Adrenal gland (tissue), 19 donors: ENCODE measurements at places on chromosomes 7 and 10.

GRCh38 chr10:45246522-45246921 lies 68.9 kb downstream of the OR13A1 start:
- no peak for DNase-seq

- no peak for DNase-seq
Measured at GRCh38 chr7:150934045-150934766, 43.9 kb downstream of the KCNH2 start.

DNA sequence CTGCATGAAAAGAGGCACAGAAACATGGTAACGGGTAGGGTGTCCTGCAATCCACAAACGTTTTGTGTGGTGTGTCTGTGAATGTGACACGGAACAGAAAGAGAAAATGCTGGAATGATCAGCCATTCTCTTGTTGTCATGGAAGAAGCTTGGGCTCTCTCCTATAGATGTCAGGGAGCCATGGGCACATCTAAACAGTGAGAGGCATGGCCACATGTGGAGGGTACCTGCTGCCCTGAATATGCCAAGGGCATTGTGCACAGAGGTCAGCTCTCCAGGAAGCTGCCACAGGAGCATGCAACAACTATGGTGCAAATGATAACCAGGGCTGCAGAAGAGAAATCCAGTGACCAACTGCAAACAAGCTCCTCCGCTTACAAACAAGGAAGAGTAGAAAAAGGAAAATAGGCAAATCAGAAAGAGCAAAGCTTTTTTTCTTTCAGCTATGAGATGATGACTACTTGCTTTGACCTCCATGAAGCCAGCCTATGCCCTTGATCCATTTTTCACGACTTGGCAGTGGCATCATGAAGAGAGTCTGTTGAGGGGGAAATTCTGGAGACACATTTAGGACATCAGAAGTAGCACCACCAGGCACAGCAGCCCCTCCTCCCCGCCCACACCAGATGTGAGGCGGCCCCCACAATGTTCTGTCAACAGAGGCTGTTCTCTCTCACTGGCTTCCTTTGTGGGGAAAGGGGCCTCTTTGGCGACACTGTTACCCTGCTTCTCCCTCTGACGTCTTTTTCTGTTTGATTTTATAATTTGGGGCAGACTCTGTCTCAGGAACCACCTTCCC lies 4.8 kb upstream of the PDE1C start:
- no peak for DNase-seq

DNA sequence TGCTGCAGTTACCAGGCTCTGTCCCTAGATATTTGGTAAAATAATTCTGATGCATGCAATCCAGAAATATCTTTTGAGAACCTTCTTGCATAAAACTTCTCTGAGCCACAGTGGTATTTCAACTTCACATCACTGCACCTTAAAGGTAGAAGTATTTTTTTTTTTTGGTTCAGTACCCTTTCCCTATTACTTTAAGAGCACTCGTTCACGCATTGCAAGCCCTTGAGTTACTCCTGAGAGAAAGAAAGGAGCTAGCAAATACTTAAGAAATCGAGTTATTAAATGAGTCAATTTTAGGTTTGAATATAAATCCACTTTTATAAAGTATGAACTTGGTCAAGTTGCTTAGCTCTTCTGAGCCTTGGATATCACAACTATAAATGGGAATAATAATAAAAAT lies 607.1 kb upstream of the LRRTM3 start:
- DNase-seq, result no peak

- no peak for DNase-seq
Measured at GRCh38 chr7:31873816-31874597, 187.0 kb downstream of the PPP1R17 start.

- DNase-seq, result no peak
Measured at GRCh38 chr10:63005246-63005645, 127.9 kb upstream of the NRBF2 start.

DNA sequence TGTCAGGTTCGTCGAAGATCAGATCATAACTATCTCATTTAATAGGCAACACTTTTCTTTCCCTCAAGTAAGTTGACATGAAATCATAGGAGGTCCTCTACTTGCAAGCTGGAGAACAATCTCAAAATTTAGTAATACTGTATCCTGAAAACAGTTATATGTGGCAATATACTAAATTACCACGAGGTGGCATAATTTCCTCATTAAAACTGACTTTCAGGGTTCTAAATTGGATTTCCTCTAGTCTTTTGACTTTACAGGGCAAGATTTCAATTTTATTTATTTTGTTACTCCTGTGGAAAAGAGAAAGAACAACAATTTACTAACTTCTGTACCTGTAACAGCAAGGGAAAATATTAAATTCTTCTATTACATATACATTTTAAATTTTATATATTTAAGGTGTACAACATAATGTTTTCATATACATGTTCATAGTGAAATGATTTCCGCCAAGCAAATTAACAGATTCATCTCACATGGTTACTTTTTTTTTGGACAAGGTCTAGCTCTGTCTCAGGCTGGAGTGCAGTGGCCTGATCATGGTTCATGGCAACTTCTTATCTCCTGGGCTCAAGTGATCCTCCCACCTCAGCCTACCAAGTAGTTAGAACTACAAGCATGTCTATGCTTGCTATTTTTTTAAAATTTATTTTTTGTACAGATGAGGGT lies 53.4 kb upstream of the CYP2C18 start:
- no peak for DNase-seq

- DNase-seq, result no peak
Measured at GRCh38 chr10:132814469-132814856, 28.5 kb upstream of the NKX6-2 start.

- DNase-seq, result no peak
Measured at GRCh38 chr7:23284871-23285270, 14.3 kb upstream of the MALSU1 start.

- no peak for DNase-seq
Measured at GRCh38 chr7:101677391-101677790, 48.3 kb upstream of the MYL10 start.

DNA sequence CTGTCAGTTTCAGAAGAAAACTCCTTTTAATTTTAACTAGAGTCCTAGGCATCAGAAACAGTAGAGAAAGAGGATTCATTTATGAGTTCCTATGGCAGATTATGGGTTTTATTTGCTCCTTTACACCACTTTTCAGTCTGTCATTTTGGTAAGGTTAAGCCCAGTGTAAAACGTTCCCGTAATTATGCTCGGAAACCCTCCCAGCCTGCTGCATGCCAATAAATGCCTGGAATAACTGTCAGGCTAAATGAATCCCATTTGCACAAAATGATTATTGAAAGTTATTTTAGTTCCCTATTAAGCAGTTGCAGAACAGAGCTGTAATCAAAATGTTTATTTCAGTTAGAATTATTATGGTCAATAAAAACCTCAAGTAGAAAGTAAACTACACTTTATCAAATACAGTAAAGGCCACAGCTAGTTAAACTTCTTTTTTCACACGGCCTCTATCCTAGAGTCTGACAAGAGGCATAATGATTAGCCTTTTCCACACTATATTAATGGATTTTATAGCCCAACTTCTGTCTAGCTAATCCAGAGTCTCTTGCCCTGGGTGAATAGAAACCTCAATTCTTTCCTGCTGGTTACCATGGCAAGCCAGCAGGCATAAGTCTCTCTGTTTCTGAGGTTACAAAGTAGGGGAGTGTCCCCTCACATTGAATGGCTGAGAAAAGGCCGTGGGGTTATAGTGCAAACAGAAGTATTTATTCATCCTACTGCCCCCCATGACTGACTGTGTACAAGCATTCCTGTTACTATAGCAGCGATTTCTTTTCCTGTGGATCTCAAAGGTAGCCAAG lies 80.8 kb upstream of the NPVF start:
- no peak for DNase-seq

- no peak for DNase-seq
Measured at GRCh38 chr7:99837649-99838361, 10.0 kb downstream of the CYP3A43 start.

- DNase-seq, result no peak
Measured at GRCh38 chr7:23450518-23450917, 19.8 kb downstream of the IGF2BP3 start.

DNA sequence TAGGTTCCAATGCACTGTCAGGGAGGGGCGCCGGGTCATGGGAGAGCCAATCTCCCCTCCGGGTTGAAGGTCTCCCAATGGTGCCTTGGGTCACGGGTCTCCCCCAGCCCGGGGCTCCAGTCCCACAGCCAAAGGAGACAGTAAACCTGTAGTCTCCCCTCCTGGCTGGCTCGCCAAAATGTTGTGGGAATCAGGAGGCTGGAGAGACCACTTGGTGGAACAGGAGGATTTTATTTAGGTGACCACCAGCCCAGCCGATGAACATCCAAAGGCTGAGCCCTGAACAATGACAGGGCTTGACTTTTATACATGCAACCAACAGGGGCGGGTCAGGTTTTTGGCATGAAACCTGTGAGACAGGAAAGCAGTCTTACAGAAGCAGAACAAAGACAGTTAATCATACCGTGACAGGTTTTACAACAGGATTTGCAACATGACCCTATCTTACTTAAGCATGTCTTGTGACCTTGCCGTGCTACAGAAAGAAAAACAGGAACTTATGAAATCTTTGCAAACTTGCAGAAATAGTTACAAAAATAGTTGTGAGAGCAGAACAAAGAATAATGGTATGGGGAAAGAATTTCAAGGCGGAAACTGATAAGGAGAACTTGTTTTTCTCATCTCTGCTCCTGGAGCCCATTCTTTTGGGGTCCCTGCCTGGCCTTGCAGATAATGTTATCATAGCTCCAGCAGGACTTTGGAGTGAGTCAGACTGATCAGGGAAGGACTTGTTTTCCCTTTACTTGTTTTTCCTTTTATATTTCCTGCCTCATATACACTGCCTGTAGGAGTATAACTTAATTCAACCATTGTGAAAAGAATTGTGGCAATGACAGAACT lies 7.1 kb downstream of the ERV3-1 start:
- peak; percentile 84 for DNase-seq

GRCh38 chr7:102891693-102892261 lies 21.0 kb upstream of the LRRC17 start:
- DNase-seq, result peak; percentile 64

- DNase-seq, result no peak
Measured at GRCh38 chr7:143908120-143908519, 6.1 kb upstream of the TCAF1 start.

- DNase-seq, result no peak
Measured at GRCh38 chr10:108913300-108913699, 1010.0 kb downstream of the XPNPEP1 start.

DNA sequence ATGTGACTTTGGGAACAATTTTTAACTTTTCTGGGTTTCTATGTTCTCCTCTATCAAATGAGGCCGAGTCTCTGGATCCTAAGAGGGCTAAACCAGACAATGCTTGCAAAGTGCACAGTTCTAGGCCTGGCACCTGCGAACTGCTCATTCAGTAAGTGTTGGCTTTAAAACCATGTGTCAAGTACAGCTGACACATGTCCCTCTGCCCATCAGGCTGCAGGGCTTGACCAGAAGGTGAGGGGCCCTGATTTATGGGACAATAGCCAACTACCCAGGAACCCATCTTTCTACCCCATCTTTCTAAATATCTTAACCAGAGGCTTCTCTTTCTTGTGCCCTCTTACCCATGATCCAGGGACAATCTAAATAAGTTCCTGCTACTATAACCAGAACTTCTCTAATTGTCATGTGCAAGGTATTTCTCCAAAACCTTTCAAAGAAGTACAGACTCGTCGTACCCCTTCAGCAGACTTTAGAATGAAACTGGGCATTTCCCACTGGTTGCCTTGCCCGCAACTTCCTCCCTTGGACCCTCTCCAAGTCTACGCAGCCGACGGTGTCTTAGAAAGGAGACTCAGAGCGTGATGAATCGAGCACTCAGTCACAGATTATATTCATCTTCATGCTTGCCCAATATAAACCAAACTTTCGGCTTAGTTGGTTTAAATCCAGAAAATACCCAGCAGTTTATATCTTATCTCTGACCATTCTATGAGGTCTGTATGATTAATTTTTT lies 69.8 kb upstream of the STEAP1B start:
- peak; percentile 56 for DNase-seq

DNA sequence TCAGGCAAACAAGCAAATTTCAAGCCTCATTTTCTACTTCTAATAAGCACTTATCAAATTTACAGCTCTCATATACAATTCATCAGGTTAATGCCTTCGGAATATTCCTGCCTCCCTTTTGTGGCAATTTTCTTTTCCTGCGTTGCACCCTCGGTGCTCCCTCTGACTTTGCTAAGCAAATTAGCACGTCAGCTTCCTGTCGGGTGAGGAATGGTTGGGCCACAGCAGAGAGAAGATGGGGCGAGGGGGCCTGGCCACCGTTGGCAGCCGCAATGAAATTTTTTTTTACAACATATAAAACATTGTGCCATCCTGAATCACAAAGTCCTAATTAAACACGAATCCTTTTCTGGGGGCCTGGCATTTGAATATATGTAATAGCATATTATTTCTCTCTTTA lies 28.1 kb downstream of the ELFN1 start:
- DNase-seq, result no peak

DNA sequence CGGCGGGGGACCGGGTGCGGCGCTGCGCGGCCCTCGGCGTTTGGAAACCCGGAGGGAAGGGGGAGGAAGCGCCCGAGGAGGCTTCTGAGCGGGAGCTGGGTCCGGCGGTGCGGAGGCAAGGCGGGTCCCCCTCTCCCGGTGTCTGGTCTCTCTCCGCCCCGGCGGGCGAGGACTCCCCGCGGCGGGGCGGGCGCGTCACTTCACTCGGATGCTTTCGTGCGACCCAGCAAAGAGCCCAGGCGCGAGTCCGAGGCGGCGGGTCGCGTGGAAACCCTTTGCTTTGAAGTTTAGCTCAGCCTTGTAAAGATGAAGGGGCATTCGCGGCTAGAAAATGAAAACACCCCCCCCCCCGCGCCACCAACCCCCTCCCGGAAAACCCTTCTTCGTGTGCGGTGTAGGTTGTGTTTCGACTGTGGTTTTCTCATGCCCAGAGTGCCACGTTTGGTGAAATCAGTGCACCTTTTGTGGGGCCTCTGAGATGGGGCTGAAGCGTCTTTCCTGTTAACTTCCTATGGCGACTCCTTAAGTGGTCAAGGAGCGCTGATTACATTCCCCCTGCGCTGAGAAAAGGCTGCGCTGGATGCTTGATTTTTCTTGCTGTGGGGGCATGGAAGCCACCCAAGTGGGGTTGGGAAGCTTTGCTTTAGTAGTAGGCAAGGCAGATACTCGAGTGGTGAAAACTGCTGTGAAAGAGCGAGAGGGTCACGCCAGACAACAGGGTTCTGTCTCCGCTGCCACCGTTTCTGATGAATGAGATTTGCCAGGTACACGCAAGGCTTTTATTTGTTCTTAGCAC lies 876 bp downstream of the GNAI1 start:
- peak; percentile 57 for DNase-seq

- DNase-seq, result no peak
Measured at GRCh38 chr10:60916025-60916424, 28.0 kb downstream of the RHOBTB1 start.

GRCh38 chr10:34580643-34581042 lies 234.5 kb downstream of the PARD3 start:
- no peak for DNase-seq

DNA sequence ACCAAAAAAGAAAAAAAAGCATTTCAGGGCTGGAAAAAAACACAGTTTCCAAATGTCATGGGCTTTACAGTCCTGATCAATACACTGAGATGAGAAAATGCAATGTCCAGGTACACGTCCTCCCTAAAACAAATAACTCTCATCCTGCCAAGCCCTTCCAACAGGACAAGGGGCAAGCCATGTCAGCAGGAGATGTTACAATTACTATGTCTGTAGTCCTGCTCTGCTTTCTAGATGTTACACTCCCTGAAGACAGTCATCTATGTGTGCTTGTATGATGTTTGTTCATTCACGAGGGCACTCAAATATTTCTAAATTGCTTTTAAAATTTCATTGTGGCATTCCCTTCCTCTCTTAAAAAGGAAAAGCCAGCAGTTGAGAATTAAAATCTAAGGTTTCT lies 103.2 kb downstream of the SORBS1 start:
- DNase-seq, result no peak
